ENCODE measurements at places on chromosomes 13 and 19. TPM values are rescaled to one million over a fixed set of nuclear protein-coding genes. Genes with fewer than 3 reads are reported as not detected.

The ZNF700 gene
- total RNA-seq: 4.7 TPM

The LILRA1 gene
- 1.5 TPM for total RNA-seq

The KCNJ14 gene
- total RNA-seq: 0.25 TPM

The NEK5 gene
- total RNA-seq: 0.74 TPM

The NCAN gene
- total RNA-seq: not detected

The SLAIN1 gene
- 16.2 TPM for total RNA-seq

The MIER2 gene
- total RNA-seq: 21.2 TPM

The APOC4 gene
- not detected for total RNA-seq

- DNase-seq: peak; percentile 52
Measured at GRCh38 chr19:38650911-38651584, 3.6 kb downstream of the ACTN4 start.

DNA sequence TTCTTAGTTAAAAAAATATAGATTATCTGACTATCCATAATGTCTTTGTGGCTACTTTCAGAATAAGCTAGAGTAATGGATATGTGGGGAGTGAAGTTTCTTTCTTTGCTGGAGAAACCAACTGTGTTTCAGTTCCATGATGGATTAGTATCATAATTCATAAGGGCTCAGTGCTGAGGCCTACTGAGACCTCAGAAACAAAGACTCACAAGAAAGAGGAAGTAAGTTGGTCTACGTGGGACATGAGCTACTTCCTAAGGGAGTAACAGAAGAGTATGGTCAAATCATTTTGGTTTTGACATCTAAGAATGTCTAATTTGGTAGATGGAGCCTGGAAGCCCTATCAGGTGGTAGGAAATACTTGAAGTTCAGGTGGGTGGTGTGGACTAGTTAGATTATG, 99.0 kb upstream of the HTR2A start:
- no peak for DNase-seq

GRCh38 chr13:32734511-32734910, 148.3 kb downstream of the PDS5B start:
- DNase-seq: no peak

GRCh38 chr19:821825-822503, at the start of gene PLPPR3:
PLPPR3 (minus strand) TSS chr19:821955; CDS start chr19:821559, 396 bp downstream.
- DNase-seq: no peak

- no peak for DNase-seq
Measured at GRCh38 chr19:5563008-5563431, 4.7 kb downstream of the TINCR start.

DNA sequence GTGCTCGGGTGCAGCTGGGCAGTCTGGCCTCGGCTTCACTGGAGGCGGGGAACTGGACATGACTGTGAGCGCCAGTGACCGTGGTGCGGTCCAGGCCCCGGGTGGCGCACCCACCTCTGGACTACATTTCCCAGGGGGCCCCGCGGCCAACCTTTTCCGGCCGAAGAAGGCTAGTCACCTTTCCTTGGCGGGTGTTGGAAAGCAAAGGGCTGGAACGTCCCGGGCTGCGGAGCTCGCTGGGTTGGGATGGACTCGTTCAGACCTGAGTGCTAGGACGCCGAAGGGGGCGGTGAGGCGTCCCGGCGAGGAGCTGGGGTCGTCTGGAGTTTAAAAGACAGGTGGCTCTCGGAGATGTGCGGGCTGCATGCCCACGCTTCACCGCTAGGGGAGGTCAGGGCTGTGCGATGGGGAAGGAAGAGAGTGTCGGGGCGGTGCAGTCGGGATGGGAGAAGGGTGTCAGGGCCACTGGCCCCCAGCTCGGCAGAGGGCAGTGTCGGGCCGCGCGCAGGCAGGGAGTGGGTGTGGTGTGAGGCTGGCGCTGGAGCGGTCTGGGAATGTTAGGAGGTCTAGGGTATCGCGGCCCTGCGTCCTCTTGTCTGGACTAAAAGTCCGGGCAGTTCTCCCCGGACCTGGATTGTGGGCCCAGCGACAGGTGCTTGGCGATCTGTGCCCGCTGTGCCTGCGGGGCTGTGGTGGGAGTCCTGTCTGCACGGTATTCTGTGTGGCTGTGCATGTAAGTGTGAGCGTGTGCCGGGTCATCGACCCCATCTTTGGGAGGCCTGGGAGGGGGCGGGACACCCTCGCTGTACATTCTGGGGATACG, 57.1 kb downstream of the ZNF568 start:
- peak; percentile 91 for DNase-seq

- DNase-seq: no peak
Measured at GRCh38 chr19:7083076-7083956, 13.8 kb downstream of the ZNF557 start.

DNA sequence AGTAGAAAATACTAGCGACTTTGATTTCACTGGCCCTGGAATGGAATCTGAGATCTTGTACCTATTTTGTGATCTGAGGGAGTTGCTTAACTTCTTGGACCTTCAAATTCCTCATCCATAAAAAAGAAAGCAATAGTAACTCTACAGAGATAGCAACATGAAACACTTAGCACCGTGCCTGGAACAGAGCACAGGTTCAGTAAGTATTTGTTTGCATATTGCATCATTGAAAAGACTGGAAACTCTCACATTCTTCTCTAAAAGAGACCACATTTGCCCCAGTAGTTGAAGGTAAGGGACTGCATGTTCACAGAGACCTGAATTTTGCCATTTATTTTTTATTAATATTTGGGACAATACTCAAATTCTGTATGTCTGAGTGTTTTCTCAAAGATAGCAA, 358.1 kb downstream of the COG6 start:
- no peak for DNase-seq

- DNase-seq: no peak
Measured at GRCh38 chr19:17114414-17114831, 38.8 kb downstream of the MYO9B start.

- DNase-seq: no peak
Measured at GRCh38 chr13:76086729-76087128, 450.6 kb downstream of the LMO7 start.

- DNase-seq: peak; percentile 74
Measured at GRCh38 chr19:30799865-30800755, 427.9 kb downstream of the ZNF536 start.

DNA sequence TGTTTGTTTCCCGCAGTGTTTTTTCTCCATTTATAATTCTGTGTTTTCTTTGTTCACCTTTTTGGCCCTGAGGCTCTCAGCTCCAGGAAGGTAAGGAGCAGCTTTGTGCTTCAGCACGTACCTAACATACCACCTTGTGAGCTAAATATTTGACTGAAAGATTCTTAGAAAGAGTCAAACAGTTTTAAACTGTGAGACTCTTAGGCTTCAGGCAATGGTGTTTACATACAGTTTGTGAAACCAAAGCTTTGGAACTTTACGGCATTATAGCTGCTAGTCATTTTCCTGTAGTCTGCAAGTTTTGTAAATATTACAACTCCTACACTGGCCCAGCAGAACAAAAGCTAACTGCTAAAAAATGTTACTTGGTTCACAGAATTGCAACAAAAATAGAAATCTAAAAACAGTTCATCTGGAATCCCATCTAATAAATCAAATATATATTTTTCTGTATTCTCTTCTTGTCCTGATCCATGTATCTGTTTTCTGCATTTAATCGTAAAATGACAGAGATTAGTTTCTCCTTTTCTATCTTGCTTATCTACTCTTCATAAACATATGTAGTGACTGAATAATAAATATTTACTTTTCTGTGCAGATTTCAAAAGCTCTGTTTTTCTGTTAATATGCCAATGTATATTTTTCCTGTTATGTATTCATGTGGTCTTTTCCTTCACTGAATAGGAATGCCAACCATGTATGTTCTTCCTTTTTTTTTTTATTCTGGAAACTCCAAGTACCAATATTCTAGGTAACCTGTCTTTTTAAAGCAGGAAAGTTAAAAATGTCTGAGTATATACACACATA, 38.8 kb upstream of the GPI start:
- DNase-seq: no peak

- no peak for DNase-seq
Measured at GRCh38 chr13:21637296-21637695, 33.3 kb upstream of the MICU2 start.

- no peak for DNase-seq
Measured at GRCh38 chr13:110346661-110347067, 39.6 kb downstream of the COL4A2 start.

DNA sequence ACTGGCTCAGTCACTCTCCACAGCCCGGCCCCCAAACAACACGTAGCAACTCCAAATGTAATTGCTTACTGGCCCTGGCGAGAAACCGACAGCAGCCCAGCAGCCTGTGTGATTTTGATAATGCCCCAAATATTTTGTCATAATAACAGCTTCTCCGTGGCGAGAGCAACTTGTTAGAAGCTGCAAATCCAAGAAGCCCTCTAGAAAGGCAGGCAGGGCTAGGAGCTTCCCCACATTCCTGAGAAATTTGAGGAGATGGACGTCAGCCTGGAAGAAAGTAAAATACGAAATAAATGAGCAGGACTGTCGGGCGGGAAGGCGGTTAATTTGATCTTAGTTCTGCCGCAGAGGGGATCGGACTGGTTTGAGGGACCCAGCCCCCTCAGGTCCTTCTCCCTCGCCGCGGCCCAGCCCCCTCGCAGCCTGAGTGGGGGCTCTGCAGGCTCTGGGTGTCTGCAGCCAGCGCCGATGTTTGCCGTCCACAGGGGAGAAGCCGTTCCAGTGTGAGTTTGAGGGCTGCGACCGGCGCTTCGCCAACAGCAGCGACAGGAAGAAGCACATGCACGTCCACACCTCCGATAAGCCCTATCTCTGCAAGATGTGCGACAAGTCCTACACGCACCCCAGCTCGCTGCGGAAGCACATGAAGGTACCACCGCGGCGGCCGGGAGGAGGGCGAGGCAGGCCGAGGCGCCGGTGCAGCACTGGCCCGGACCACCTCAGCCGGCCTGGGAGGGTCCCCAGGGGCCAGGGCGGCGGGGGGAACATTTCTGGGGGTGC, 3.1 kb downstream of the ZIC2 start:
- no peak for DNase-seq

GRCh38 chr13:25660996-25661395, 289.2 kb downstream of the ATP8A2 start:
- DNase-seq: no peak

DNA sequence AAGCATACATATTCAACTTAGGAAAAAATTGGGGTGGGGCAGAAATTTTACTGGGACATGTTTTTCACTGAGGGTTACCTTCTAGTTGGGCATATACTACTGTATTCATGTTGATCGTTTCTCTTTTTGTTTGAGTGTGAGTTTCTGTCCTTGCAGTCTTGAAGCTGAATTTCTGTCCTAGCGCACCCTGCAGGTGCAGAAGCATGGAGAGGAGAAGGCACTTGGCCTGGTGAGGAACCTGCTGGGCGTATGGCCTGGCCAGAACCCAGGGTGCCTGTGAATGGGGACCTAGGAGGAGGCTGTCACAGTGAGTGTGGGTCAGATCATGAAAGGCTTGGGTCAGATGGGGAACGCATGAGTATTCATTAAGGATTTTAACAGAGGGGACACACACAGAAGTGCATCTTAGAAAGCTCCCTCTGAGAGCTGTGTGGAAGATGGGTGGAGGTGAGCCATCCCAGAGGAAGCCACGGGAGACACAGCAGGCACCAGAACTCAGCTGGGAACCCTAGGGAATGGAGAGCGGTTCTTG, 36.8 kb downstream of the SERP2 start:
- DNase-seq: no peak
